Dermis microvascular lymphatic vessel endothelial cell (primary cell): ENCODE measurements at places on chromosomes 13 and 19.

DNA sequence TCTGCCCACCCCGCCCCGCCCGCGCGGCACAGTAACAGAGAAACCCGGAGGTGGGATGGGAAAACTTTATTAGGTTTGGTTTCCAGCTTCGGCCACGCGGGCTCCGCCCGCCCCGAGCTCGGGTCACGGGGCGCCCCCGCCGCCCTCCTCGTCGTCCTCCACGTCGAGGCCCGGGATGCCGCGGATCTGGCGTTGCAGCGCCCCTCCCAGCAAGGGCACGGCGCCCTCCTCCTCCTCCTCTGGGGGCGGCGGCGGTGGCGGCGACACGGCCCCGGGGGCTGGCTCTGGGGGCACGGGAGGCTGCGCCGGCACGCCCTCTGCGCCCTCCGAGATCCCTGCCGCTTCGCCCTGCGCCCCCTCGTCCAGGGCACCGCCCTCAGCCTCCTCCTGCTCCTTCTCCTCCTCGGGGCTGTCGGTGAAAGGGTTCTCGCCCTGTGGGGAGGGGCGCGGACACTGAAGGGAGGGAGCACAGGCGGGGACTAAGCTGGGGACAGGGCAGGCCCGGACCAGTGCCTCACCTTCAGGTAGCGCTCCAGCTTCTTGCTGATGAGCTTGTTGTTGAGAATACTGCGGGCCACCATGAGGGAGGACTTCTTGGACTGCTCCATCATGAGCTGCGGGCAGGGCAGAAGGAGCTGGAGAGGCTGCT lies 536 bp upstream of the AKAP8 start:
- DNase-seq = peak; percentile 58

GRCh38 chr19:50803633-50804419 lies 13.6 kb downstream of the ACP4 start:
- no peak for DNase-seq

GRCh38 chr13:23810685-23811240 lies 78.4 kb downstream of the MIPEP start:
- no peak for DNase-seq

DNA sequence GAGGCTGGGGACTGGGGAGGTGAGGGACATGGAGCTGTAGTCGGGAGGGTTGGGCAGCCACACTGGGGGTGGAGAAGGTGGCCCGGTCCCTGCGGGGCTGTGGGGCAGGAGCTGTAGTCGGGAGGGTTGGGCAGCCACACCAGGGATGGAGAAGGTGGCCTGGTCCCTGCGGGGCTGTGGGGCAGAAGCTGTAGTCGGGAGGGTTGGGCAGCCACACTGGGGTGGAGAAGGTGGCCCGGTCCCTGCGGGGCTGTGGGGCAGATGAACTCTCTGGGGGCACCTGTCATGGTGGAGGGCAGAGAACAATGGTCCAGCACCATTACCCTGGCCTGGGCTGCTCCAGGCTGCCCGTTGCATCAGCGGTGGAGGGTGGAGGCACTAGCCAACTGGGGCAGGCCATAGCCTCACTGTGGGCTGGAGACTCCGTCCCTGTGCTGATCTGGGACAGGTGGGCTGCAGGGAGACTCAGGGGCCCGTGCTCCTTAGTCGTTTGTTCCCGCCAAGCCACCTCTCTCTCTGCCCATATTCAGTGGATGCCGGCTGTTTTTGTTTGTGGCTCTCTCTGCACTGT lies 51.4 kb downstream of the ATP11A start:
- DNase-seq = no peak

DNA sequence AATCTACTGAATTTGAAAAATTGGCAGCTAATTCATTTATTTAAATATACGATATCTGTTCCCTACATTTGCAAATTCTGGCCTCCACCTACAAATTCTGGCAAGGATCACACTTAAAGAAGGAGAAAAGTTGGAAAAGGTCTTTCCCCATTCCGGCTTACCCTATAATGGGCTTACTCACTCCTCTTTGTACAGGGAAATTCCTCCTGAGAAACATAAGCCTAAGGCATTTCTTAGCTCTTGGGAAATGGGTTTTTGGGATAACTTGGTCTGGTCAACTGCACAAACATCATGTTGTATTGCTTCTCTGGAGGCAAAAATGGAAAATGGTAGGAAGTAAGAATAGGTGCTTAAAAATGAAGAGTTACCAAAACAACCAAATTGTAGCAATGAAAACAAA lies 25.5 kb downstream of the KCTD12 start:
- no peak for DNase-seq

- no peak for DNase-seq
These were observed 148.5 kb downstream of the GPC5 start for GRCh38 chr13:91546900-91547299.
